ENCODE measurements at places on chromosomes 2 and 18.

GRCh38 chr2:239394346-239394945, 6.4 kb downstream of the HDAC4 start:
- no peak for DNase-seq

GRCh38 chr18:12253663-12254135, 462 bp upstream of the CIDEA start:
- DNase-seq = no peak

DNA sequence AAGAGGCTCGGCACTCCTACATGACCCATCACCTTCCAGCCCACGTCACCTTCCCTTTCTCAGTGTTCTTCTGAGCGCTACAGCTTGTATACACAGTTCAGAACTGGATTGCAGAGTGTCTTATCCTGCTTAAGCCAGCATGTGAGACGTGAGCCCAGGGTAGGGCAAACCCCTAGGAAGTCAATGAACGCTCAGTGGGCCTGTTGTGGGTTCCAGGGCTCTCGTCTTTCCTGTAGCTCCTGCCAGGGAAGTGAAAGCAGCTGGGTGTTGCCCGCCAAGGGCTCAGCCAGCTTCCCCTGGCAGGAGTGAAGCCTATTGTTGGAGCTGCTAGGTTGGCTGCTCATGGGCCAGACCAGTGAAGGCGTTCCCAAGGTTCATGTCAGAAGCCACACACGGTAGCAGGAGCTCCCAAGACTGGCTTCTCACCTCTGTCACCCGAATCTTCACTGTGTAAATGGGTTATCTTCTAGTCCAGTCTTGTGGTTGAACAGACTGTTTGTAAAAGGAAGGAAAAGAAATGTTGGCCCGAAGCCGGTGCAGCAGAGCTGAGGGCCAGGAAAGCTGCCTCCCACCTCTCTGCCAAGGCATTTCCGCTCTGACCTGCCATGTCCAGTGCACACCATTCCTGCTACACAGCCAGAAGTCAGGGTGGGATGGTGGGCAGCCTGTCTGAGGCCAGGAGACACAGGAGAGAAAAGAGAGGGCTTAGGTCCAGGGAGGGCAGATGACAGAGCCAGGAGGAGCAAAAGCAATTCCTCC, 69.6 kb upstream of the RMDN2 start:
- no peak for DNase-seq

DNA sequence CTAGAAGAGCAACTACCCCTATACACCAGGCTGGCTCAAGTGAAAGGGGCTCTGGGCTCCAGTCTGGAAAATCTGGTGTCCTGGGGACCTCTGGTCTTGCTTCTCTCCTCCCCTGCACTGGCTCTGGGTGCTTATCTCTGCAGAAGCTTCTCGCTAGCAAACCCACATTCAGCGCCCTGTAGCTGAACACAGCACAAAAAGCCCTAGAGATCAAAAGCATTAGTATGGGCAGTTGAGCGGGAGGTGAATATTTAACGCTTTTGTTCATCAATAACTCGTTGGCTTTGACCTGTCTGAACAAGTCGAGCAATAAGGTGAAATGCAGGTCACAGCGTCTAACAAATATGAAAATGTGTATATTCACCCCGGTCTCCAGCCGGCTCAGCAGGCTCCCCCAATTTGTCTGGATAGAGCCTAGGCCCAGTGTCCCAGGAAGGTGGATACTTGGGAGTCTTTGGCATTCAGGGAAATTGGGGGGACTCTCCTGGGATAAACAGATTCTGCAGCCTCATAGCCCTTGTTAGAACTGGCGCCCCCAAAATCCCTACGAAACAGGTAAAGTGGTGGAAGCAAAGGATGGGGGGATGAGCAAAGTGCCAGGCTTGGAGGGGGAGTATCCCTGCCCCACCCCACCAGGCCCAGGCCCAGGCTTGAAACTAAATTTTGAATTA, 2.5 kb upstream of the HOXD4 start:
- DNase-seq = no peak

GRCh38 chr2:97766567-97766966, 53.2 kb downstream of the ZAP70 start:
- no peak for DNase-seq

Measured in stimulated activated CD4-positive, alpha-beta T cell treated with anti-CD3 and anti-CD28 coated beads, Interleukin-15, amount 100 ng/mL, for 1 hour (primary cell).